ENCODE measurements at places on chromosomes 12 and 14. TPM values are rescaled to one million over a fixed set of nuclear protein-coding genes. Genes with fewer than 3 reads are reported as not detected.

DNA sequence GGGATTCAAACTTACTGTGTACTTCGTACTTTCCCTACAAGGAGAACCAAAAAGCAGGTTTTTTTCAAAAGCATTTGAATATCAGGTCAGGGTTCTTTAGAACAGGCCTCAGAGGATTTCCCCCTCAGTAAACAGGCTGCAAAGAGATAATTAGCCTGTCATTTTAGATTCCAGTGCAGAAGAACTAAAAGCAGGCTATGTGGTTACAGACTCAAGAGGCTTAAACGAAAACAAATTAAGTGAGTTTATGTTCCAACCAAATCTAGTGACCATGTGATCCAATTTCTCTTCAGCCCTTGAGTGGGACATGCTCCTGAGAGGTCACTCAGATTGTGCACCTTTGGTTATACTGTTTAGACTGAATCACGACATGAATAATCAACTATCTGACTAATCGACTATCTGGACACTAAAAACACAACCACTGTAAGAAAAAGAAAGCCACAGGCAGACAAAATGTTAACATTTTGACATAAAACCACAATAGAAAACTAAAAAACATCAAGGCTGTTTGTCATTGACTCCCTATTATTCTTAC is 4.5 kb downstream of the TMED8 start:
- DNase-seq: no peak

DNA sequence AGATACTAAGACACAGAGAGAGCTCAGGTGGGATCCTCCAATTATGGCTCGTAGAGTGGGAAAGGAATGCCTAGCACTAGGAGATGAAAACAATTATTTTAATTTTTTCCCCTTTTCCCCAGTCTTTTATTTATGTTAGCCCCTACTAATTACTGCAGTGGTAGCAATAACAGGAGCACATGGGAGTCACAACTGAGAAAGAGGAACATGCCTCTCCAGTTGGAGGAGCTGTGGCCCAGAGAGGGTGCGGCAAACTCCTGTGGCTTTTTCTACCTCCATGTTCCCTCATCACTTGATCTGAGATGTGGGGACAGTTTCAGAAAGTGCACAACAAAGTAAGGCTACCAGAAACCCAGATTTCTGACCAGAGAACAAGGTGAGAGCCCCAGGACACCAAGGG is 25.9 kb upstream of the POC1B start:
- no peak for DNase-seq

- peak; percentile 5 for DNase-seq
Measured at GRCh38 chr12:638953-639557, 24.2 kb downstream of the NINJ2 start.

GRCh38 chr12:49928471-49928870 is 22.1 kb upstream of the AQP2 start:
- no peak for DNase-seq

DNA sequence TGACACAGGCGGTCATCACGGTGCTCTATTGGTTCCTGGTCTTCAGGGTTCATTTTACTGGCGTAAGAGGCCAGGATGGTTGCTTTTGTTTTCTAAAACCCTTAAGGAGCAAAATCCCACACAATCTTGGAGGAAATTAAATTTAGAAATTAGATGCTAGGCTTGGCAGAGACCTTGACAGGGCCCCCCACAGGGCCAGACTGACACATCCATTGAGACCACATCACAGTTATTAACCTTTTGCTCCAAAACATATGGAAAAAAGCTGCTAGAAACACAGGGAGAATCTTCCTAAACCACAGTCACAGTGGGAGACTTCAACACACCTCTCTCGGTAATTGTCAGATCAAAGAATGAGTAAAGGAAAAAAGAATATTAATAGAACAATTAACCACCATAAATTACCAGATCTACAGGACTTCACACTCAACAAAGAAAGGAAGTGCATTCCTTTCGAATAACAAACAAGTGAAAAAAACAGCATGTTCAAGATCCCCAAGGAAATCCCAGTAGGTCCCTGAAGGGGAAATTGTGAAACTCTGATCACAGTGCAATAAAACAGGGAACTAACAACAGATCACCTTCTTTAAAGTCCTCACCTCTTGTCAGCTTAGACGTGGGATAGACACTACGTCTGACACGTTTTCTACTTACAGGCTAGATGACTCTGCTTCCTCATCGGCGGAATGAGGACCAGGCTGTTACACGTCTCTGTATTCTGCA is 40.2 kb upstream of the TMEM179 start:
- no peak for DNase-seq

- no peak for DNase-seq
Measured at GRCh38 chr14:52891800-52892199, 59.0 kb downstream of the FERMT2 start.

DNA sequence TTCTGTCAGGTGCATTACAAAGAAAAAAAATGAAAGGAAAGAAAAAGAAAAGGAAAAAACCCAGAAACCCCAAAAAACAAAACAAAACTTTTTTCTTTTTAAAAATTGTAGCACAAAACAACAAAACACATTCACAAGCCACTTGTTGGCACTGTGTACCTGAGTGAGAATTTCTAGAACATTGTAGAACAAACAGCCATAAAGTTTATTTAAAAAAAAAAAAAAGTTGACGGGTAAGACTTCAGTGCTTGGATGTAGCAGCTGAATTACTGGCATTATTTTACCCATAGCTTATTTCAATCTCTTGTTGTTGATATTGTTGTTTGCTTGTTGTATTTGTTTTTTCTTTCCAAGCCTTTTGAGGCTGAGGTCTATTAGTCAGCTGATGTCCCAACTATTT is 415.8 kb downstream of the SOX5 start:
- no peak for DNase-seq

DNA sequence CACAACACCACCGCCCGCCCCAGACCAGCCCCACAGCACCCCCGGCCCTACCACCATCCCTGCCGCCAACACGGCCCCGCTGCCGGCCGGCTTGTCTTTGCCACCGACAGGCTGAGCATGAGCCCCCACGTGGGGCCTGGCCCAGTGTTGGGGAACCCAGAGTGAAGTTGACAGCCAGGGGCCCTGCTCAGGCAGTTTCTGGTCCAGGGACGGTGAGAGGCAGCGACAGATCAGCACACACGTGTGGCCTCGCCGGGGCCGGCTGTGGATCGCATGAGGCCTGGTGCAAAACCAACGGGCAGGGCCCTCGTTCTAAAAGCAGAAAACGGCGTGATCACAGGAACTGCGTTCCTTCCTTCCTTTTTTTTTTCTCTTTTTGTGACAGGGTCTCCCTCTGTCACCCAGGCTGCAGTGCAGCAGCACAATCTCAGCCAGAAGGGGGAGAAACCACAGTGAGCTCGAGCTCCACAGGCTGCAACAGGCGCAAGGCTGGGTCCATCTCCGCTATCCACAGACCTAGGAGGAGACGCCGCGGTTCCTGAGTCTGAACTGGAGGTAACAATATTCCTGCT is 50.5 kb upstream of the FBRSL1 start:
- DNase-seq: no peak

DNA sequence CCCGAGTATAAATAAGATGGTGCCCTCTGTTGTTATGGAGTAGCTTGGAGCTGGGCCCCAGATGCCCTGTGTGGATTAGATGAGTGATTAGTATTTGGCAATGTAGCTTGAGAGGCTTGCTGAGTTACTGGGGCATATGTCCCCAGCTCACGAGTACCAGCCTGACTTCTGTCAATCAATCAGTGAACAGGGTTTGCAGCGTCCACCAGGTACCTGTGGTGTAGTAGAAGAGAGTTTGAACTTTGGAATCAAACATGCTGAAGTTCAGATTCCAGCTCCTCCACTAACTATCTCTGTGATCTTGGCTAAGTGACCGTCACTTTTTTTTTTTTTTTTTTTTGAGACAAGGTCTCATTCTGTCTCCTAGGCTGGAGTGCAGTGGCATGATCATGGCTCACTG is 11.6 kb upstream of the TCL1B start:
- no peak for DNase-seq

GRCh38 chr12:38664661-38665269 is 240.6 kb downstream of the CPNE8 start:
- no peak for DNase-seq

DNA sequence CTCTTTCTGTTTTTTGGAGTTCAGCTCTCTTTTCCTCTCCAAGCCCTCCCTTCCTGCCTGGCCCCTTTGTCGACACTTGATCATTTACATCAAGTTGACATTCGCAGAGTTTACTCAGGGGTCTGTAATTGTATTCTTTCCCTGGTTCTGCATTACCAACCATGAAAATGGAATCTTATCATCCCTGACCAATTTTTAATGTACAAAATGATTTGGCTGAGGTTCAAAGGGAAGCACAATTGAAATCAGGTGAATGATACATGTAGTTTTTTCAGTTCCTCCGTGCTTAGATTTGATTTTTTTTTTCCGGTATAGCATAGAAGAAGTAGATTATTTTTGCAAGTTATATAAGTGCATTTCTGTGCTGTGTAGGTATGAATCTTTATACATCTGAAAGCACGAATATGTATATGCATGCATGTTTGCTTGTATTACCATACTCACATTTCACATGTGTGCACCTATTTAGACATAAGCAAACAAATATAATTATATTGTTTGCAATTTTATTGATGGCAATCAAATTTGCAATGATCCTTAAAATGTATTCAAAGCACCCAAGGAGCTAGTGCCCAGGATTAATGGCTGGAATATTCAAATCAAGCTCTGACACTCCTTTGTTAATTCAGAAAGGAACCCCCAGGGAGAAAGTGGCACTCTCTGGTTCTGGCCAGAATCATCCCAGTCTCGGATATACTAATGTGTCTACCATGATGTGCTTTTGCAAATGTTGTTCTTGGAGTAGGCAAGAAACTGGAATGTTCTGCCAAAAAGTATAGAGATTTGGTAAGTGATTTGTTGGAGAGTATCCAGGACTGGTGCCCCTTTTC is 189.3 kb downstream of the VRK1 start:
- DNase-seq: no peak

DNA sequence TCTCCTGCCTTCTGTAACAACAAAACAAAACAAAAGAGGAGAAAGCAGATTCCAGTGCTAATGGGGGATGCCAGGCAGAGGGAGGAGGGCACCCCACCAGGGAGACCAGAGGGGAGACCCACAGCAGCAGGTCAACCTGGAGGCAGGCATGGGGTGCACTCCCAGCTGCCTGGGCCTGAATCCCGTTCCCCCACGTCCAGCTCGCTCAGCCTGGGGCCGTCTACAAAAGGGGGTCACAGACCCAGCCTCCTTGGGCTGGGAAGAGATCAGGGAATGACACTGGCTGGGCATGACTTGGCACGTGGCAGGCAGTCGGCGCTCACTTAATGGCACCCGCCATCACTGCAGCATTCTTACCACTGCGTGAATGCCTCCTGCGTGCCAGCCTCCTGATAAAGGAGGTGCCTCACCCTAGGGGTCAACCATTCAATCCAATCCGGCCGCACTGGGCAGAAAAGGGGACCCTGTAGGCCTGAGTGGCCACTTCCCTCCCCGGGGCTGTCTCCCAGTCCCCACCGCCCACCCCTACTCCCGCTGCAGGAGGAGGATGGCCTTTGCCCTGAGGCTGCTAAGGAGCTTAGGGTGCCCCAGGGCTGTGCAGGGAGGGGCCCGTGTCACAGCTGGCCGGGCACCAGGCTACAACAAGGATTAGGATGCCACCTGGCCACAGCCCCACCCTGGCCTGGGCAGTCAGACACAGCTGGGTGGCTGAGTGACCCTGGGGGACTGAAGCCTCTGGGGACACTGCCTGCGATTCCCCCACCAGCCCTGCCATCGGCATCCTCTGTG is 87.5 kb downstream of the NCOR2 start:
- DNase-seq: no peak

DNA sequence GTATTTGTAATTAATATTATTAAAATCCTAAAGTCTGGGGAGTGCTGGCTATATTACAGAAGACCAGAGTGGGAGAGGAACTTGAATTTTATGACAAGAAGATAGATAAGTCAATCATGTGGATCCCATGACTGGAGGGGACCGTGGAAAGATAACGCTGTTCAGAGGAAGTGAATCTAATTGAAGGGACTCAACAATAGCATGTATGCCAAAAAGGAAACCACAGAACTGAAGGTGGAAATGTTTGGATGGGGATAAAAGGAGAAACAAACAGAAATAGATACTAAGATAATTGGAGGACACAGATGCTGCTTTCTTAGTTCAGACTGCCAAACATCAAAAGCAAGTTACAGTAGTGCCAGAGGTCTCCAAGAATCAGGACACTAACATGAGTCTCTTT is 21.1 kb downstream of the OR6J1 start:
- DNase-seq: no peak

DNA sequence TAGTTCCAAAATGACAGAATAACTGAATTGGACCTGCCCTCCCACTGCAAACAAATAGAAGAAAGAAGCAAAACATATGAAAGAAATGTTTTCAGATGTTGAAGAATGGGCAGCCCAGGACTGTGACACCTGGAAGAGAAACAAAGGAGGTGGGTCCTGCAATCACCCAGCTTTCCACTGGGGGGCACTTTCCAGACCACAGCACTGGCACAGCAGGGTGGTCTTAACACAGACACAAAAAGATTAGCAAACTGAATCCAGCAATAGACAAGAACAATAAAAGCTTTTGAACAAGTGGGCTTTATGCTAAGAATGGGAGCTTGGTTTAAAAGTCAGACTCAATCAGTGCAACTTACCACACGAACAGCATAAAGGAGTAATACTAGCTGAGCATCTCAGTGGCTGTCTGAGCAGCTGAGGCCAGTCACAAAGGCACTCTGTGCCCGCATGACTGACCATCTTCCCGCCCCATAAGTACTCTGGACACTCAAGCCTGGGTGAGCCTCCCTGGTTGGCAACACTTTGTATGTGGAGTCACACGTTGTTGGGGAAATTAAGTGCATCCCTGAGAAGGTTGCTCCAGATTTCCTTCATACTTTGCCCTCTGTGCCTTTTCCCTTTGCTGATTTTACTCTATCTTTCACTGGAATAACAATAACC is 27.7 kb downstream of the JKAMP start:
- DNase-seq: no peak

DNA sequence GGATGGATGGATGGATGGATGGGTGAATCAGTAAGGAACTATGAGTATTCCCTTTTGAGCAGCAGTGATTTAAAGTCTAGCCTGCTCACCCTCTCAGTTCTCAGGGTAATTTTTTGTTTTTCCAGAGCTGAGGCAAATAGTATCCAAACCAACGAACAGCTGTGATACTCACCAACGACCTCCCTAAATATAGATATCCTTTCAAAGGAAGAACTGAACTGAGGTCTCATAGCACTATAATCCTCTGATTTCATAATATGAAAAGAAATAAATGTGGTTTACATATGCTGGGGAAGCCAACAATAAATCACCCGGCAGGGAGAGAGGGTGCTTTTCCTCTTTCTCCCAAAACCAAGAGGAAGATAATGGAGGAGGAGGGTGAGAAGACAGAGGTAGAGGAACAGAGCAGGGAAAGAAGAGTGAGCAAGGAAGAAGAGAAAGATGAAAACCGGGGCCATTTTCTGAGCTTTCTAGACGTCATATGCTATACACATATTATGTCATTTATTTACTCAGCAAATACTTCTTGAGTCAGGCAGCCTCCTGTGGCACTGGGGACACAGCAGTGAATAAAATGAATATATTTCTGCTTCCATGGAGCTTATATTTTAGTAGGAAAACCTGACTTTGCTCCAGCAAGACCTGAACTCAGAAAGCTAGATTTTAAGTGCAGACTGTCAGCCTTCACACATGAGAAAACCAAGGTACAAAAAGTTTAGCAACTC is 710.7 kb upstream of the TBX3 start:
- no peak for DNase-seq

TAS2R20 gene
- 4.3 TPM for total RNA-seq

KRT78 gene
- total RNA-seq: not detected

RAD51AP1 gene
- 1.0 TPM for total RNA-seq

WDHD1 gene
- total RNA-seq: 4.5 TPM

OVCH1 gene
- total RNA-seq: 0.46 TPM
